ENCODE measurements at places on chromosomes 1 and 21.
A peak's percentile ranks its signal among the peaks of the same experiment; 100 is the strongest.

DNA sequence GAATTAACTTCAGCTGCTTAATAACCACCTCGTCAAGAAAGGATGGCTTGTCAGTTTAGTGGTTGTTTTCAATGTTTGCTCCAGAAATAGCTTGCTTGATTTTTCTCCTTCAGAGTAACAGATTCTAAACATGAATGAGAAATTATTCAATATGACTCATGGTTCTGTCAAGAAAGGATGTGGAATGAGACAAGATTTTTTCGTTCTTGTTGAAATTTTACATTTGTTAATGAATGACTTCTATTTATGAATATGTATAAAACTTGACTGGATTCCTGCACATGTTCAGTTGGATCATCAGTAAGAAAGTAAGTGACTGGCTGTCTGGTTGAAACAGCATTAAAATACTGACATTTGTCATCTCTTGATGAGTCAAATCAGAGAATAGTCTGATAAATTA, 38.3 kb downstream of the IFI44 start:
- peak; percentile 44 for DNase-seq

DNA sequence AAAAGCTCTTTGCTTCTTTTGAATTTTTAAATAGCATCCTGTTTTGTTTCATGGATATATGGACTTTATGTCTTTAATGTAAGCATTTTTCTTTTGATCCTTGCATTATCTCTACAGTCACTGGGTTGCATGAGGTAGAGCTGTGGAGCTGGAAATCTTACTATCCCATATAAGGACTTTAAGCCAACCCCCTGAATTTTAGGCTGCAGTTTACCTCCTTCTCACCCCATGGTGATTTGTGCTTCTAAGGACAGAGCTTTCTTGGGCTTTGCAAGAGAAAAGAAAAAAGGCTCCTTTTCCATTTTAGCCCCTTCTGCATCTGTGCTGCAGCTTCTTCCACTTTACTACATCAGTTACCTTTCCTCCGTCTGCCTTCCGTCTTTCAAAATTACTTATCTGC, 373.8 kb downstream of the HHAT start:
- no peak for DNase-seq

GRCh38 chr1:9539829-9540550, 725 bp downstream of the SLC25A33 start:
- peak; percentile 83 for DNase-seq

DNA sequence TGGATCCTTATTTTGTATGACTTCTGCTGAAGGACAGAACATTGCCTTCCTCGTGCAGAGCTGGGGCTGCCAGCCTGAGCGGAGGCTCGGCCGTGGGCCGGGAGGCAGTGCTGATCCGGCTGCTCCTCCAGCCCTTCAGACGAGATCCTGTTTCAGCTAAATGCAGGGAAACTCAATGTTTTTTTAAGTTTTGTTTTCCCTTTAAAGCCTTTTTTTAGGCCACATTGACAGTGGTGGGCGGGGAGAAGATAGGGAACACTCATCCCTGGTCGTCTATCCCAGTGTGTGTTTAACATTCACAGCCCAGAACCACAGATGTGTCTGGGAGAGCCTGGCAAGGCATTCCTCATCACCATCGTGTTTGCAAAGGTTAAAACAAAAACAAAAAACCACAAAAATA, 27.5 kb upstream of the KDM4A start:
- DNase-seq, result peak; percentile 6

DNA sequence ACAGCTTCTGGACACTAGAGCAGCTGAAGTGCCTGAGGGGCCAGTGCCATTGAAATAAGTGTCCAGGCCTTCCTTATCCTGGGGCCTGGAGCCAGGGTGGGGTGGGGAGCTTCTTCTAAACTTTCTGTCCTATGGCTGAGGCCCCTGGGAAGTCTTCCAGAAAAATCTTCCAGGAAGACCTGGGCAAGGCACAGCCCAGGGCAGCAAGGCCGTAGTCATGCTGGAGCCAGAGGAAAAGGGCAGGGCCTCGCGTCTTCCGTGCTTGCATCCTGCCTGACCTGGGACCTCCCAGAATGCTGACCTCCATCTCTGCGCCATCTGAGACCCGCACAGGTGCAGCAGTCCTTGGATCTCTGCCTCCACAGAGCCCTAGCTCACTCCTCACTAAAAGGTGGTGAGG, 96.7 kb upstream of the SLC44A3 start:
- no peak for DNase-seq

DNA sequence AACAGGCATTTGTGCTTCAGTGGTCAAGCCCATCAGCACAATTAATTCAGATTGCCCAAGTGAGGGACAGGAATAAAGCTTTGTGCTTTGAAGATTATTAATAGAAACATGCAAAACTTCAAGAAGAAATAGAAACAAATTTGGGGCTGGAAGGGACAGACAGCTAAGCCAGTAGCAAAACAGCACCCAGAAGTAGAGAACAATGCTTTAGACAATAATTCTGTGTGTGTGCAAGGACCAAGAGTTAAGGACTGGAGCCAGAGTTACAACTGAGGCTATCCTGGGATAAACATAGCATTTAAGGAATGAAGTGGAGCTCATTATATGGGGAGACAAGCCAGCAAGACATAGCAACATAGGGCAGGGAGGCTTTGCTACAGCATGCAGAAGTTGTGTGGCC, 251.9 kb upstream of the DAB1 start:
- no peak for DNase-seq

DNA sequence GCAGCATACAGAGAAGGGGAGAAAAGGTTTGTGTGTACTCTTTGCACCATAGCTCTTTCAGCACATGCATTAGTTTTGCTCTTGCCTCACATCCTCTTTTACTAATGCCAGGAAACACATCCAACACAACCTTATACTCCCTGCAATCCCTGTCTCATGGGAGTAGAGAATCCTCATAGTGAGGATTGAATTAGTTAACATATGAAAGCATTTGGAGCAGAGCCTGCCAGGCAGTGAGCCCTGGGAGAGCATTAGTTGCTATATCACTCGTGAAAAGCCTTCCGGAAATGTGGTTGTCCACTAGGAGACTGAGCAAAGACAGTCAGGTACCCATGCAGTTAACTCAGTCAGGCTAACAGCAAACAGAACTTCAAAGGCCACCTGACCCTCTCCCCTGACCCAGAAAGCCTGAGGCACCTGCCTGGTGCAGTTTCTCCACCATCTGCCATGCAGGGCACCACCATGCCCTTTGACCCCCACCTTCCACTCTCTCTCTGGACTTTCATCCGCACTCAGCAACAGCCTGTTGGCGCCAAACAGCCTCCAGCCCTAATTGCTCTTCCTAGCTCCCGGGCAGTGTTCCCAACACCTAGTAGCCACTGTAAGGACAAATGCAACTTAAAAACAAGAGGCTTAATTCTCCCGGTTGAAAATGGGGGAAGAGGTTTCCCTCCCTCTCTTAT, 14.9 kb upstream of the AGT start:
- DNase-seq, result peak; percentile 12

GRCh38 chr1:158771950-158772866, at the start of gene OR6N1:
OR6N1 (minus strand) TSS chr1:158772195; CDS start chr1:158766682, 5,513 bp downstream.
- no peak for DNase-seq

GRCh38 chr1:196608390-196609369, at the start of gene KCNT2:
KCNT2 (minus strand) TSS chr1:196608440; CDS start chr1:196608309, 131 bp downstream.
- DNase-seq, result peak; percentile 86

DNA sequence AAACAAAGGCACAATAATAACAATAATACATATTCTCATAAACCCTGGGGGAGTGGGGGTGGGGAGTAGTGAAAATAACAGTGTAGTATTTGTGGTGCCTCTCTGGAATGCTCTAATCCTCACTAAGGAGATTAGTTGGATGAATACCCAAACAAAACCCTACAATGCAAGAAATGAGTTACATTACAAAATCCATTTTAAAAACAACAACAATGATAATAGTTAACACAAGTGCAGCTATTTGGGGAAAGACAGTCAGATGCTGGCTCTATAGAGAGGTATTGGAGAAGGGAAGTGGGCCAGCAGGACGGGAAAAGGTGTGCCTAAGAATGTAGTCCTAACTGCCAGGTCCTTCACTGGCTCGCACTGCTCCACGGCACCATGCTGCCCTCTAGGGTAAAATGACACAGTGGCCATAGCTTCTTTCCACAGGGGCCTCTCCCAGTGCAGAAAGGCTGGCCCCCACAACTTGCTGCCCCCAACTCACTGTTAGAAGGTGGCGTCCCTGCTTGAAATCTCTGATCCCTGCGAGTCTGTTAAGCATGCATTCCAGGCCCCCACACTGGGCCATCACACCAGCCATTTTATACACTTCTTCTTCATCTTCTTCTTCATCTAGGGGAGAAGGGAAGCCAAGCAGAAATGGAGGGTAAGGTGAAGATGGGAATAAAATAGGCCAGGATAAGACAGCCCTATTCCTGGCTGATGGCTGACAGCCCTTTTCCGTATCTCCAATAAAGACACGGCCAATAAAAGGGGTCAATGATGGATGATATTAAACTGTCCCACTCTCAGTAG, 113.8 kb downstream of the UBR4 start:
- no peak for DNase-seq

DNA sequence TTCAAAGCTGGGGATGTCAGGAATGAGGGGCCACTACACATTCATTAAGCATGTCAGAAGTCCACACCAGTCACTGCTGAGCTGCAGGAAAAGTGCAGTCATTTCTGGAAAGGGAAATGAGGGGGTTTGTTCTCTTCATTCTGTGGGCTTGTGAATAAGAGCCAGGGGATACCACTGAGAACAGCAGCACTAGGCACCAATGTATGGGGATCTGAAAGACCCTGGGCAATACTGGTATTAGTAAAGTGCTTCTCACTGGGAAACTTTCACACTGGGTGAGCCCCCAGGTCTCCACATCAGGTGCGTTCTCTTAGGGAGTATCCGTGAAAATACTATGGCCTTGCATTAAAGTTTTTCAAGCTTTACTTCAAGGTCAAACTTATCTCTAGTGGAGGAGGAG, 49.9 kb downstream of the TGFB2 start:
- no peak for DNase-seq

DNA sequence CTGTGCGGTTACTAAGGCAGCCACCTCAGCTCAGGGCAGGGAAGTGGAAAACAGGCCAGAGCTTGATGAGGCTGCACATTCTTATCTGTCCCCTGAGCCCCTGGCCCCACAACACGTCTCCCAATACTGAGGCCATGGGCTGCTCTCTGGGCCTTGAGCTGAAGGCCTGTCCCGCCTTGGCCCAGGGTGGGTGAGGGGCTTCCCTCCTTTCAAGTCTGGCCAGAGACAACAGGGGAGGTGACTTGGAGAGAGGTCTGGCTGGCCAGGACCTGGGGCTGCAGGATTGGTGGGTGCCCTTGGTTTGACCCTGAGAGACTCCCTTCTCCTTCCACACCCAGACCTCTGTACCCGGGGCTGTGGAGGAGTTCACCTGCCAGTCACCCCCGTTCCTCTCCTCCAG, 563.8 kb downstream of the PTPRU start:
- no peak for DNase-seq

GRCh38 chr1:14466006-14466405, 132.5 kb upstream of the KAZN start:
- no peak for DNase-seq

- DNase-seq, result no peak
Measured at GRCh38 chr1:21165076-21165475, 11.6 kb downstream of the EIF4G3 start.

GRCh38 chr1:33727310-33727709, 136.6 kb upstream of the HMGB4 start:
- DNase-seq, result no peak

DNA sequence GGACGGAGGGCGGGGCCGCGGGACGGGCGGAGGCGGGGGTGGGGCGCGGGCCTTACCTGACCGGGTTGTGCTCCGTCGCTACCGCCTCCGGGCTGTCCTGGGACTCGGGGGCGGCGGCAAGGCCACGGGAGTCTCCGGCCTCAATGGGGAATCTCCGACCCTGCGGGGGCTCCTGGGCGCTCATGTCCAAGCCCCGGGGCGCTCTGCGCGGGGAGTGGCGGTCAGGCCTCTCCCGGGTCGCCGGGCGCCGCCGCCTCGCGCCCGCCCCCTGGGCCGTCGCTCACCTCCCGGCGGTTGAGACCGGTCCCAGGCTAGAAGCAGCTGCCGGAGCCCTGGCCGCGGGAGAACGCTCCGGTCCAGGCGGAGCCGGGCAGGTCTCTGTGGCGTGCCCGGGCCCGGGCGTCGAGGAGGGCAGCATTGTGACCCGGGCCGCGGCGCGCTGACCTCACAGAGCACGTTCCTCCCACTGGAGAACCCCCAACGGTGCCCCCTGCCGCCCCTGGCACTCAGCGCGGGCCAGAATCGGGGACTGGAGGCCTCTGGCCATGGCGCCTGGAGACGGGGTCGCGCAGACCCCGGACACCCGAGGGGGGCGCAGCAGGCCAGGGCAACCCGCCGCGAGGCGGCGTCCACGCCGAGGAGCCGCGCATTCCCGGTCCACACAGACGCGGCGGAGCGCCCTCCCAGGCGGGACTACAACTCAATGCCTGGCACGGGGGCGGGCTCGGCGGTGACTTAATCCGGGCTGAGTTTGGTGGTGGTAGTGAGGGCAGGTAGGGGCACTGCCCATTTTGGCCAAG, 411 bp downstream of the FAM229A start:
- peak; percentile 60 for DNase-seq

DNA sequence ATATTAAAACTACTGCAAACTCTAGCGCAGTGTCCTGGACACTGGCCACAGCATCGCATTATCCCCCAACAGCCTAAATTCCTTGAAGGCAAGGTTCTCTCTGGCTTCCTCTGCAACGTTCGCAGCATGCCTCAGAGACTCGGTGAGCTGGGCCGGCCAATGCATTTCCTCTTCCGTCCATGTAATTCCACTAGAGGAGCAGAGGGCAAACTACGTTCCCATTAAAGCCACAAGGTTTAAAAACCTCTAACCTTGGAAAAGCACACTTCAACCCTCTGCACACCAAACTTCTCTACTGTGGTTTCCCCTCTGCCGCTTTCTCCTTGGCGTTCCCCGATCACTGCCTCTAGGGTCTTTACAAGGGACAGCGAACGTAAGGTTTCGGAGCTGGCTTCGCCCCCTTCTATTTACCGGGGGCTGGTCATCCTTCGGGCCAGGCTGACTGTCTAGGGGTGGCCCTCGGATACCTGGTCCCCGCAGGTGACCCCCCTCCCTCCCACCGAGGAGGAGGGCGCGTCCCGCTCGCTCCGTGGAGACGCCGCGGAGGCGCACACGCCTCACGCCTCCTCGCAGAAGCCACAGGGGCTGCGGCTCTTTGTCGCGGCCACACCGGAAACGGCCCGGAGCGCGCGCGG, 456 bp upstream of the SMYD2 start:
- DNase-seq, result peak; percentile 60

- peak; percentile 11 for DNase-seq
Measured at GRCh38 chr1:150551784-150552127, 2.5 kb downstream of the ADAMTSL4 start.

DNA sequence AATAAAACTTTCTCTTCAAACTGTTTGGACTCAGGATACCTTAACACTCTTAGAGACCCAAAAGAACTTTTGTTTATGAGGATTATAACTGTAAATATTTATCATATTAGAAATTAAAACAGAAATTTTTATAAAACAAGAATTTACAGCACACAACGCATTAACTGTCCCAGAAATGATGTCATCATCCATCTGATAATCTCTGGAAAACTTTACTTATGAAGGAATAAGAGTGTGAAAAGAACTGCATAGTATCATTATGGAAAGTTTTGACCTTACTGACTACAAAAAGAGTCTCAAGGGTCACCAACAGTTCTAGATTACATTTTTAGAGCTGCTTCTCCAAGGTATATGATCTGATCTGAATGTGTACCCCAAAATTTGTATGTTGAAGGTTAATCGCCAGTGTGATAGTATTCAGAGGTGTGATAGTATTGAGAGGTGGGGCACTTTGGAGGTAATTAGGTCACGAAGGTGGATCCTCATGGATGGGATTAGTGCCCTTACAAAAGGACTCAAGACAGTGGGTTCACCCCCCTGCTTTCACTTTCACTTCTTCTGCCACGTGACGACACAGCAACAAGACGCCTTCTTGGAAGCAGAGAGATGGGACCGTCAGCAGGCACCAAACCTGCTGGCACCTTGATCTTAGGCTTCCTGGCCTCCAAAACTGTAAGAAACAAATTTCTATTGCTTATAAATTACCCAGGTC, 95.7 kb upstream of the NR5A2 start:
- no peak for DNase-seq

Data from adipocyte (in vitro differentiated cells).